ENCODE measurements at places on chromosomes 4 and X.

DNA sequence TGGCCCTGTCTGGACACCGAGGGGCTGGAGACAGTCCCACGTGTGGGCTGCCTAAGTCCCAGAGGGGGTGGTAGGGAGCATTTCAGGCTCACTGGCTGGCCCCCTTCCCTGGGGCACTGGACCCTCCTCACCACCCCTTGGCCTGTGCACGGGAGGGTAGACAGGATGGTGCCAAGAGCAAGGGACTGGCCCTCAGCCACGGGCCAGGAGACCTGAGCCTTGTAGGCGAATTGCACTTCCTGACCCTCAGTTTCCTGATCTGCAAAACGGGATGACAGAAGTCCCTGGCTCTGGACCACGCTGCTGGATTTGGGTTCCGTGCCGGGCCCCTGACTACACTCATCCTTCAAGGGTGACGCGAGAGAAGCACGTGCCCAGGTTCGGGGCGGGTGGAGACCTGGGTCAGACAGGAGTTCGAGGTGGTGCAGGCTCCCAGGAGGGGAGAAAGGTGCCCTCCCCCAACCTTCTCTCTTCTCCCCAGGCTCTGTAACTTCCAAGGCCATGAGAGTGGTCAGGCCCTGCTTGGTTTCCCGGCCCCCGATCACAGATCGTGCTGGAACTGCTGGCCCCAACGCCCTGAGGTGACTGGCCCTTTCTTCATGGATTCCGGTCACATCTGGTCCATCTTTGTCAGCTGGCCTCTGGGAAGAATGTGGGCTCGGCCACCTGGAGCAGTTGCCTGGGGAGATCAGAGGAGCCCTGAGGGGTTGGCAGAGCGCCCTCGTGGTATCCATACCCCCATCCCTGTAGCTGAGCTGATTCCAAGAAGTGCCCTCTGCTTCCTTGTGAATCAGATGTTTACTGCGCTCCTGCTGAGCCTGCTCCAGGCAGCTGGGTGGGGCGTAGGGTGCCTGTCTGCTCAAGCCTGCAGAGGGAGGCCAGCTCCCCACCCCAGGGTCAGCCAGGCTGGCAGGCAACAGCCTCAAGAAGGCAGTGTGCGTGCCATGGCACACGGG, 3.3 kb downstream of the SH3BP2 start:
- no peak for DNase-seq

DNA sequence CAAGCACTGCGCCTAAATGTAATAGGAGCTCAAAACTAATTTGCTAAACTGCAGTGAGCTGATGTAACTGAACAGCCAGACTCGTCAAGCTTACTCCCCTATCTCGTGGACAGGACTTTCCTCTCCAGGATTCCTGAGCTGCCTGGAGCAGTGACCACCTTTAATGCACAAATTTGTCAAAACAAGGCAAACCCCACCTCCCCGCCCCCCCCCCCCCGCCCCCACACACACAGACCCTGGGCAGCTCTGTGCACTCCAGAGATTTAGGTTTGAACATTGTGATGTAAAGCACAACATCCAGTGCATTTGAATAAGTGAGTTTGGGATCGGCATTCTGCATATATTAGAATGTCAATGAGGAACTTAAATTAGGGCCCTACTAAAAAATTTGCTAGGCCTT, 77.7 kb upstream of the DHX15 start:
- no peak for DNase-seq

- DNase-seq: no peak
These were observed 22.5 kb upstream of the ARHGAP6 start for GRCh38 chrX:11688201-11688600.

- no peak for DNase-seq
These were observed 2254.4 kb downstream of the ARAP2 start for GRCh38 chr4:33989820-33990443.

DNA sequence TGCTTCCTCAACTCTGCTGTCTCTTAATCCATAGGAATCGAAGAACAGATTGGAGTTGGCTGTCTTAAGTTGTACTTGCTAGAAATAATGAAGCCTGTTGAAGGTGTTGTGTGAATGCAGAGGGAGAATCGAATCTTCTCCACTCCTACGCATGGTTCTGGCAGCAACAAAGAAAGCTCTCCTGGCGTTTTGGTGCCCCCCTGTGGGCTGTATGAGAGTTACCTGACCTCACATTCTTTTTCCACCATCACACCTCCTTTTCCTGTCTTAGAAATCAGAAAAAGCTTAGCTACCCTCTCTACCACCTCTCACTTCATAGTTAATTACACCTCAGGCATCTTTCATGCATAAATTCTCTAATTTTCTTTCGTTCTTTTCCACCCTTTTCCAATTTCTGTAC, 16.3 kb downstream of the KLF8 start:
- peak; percentile 8 for DNase-seq

DNA sequence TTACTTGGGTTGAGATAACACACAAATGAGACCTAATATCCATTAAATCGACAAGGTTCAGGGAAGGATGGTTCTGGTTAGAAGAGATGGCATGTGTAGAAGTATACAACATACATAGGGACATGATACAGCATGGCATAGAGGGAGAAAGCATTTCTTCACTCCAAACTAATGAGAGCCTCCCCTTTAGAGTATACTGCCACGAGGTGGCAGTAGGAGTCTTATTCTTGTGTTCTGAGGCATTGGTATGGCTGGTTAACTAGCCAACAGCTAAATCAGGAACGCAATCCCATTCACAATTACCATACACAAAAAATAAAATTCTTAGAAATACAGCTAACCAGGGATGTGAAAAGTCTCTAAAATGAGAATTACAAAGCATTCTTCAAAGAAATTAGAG, 29.1 kb upstream of the TRO start:
- DNase-seq: no peak

Measured in stimulated activated CD8-positive, alpha-beta memory T cell treated with anti-CD3 and anti-CD28 coated beads, Interleukin-4, amount 100 ng/mL, for 4 hours (primary cell).